Myometrial cell (primary cell): ENCODE measurements at places on chromosomes 11 and 22. TPM values are rescaled to one million over a fixed set of nuclear protein-coding genes. Genes with fewer than 3 reads are reported as not detected.

Gene NXPE4
- not detected in 2 replicates for total RNA-seq

Gene PDE3B
- 0.18 and 1.2 TPM in 2 replicates for total RNA-seq

Gene MMP27
- total RNA-seq: not detected in 2 replicates

Gene CLMP
- total RNA-seq: 64.6 and 110 TPM in 2 replicates

Gene GAB2
- total RNA-seq: 6.1 and 7.8 TPM in 2 replicates

Gene CFAP300
- 12.1 and 12.4 TPM in 2 replicates for total RNA-seq

Gene CRYBB2
- total RNA-seq: not detected in 2 replicates

Gene ACTN3
- under 0.01 and 0.18 TPM in 2 replicates for total RNA-seq

Gene RNH1
- total RNA-seq: 434 and 503 TPM in 2 replicates

Gene SLCO2B1
- total RNA-seq: not detected in 2 replicates

Gene SYNGR1
- total RNA-seq: 6.6 and 8.4 TPM in 2 replicates

Gene TCP11L1
- 17.9 and 21.6 TPM in 2 replicates for total RNA-seq

Gene RNF141
- total RNA-seq: 17.6 and 19.0 TPM in 2 replicates

Gene MS4A1
- total RNA-seq: not detected in 2 replicates
